Stimulated activated CD4-positive, alpha-beta T cell treated with anti-CD3 and anti-CD28 coated beads, Interleukin-1b, Interleukin-23, amount 100 ng/mL, for 1 hour (primary cell): ENCODE measurements at places on chromosomes 2 and 18.

- DNase-seq = no peak
Observed at GRCh38 chr2:129464036-129464435, 515.4 kb upstream of the RAB6C start.

GRCh38 chr2:173145454-173145853, 69.8 kb downstream of the MAP3K20 start:
- no peak for DNase-seq

DNA sequence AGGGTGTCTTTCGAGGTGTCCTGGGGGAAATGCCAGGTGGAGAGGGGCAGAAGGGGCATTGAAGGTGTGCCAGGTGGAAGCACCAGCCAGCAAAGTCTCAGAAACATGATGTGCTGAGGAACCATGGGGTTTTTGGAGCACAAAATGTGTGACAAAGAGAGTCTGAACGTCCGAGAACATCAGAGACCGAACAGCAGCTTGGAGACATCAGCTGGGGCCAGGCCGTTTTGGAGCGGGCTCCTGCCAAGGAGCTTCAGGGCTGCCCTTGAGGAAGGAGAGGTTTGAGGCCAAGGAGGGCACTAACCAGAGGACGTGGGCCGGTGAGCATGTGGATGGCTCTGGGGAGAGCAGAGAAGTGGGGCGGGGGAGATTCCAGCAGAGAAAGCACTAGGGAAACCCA, 5.3 kb upstream of the MBP start:
- no peak for DNase-seq

DNA sequence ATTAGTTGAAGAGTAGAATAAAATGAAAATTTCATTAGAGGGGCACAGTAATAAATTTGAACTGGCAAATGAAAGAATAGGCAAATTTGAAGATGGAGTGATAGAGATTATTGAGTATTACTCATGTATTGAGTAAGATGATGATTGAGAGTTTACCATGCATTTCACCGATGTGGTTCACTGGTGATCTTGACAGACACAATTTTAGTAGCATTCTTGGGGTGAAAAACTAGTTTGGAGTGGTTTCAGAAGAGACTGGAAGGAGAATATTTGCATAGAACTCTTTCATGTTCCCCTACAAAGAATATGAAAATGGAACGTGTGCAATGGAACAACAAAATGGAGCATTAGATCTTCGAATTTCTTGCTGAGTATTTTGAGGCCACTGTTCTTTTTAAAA, 121.4 kb downstream of the ASXL3 start:
- no peak for DNase-seq

DNA sequence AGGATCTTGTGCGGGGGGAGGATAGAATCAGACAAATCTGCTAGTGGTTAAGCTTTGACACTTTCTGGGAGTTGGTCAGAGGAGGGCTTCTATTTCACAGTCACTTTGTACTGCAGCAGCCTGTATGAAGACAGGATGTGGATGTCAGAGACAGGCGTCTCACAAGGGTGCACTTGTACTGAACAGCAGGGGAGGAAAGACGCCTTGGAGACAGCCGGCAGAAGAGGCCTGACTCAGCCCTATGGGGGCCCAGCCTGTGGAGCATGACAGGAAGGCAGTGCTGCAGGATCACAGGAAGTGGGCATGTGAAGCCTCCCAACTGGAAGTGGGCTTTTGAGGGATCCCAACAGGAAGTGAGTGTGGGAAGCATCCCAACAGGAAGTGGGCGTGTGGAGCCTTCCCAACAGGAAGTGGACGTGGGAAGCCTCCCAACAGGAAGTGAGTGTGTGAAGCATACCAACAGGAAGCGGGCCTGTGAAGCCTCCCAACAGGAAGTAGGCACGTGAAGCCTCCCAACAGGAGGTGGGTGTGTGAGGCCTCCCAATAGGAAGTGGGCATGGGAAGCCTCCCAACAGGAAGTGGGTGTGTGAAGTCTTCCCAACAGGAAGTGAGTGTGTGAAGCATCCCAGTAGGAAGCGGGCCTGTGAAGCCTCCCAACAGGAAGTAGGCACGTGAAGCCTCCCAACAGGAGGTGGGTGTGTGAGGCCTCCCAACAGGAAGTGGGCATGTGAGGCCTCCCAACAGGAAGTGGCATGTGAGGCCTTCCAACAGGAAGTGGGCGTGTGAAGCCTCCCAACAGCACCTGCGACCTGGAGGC, 212.3 kb downstream of the SNTG2 start:
- no peak for DNase-seq

- no peak for DNase-seq
Observed at GRCh38 chr2:224126003-224126402, 86.9 kb upstream of the SERPINE2 start.

DNA sequence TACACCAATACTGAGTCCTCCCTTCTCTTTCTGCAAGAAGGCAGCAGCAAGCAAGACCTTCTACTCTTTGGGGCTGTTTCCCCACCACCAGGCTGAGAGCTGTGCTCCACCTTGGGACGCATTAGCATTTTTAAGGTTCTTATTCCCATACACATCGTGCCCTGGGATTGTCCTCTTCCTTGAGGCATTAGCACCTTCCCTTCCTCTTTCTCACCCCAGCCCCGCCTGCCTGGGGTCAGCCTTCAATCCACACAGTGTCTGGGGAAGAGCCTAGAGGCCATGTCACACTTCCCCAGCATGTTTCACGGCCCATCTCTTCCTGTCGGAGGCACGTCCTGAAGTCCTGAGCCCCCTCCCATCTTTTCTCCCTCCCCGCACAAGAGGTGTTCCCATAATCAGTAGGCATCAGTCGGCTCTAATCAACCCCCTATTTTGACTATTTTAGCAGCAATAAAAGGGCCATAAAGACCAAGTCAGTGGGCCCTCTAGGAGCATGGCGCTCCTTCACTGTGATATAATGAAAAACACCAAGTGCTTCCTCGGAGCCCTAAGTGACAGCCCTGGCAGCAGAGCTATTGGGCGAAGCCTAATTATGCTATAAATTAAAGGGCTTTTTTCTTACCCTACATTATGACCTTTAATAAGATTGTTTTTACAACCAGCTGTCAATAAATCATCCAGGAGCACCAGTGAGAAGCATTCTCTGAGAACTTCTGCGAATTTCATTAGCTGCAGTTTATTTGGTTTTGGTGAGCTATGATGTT, 55.0 kb upstream of the PKDCC start:
- no peak for DNase-seq

- DNase-seq = no peak
Observed at GRCh38 chr18:8522756-8523155, 86.5 kb upstream of the RAB12 start.

DNA sequence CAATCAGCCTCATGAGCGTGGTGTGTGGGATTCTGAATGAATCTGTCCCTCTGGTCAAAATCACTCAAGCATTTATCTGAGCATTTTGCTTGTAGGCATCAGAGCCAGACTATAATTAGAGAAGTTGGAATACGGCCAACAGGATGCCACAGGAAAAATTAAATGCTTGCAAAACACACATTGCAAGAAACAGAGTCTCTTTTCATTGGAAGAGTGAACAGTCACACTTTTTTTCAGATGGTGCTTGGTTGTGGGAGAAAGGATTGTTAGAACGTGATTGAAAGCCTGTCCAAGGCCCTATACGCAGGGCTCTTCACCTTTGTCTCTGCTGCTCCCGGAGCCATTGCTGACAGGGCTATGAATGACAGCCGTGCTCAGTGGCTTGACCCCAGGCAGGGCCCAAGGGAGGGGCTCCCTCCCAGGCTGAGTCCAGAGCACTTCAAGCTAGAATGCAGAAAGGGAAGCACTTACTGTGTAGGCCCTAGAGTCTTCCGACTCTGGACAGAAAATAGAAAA, 59.8 kb downstream of the SNTG2 start:
- no peak for DNase-seq

DNA sequence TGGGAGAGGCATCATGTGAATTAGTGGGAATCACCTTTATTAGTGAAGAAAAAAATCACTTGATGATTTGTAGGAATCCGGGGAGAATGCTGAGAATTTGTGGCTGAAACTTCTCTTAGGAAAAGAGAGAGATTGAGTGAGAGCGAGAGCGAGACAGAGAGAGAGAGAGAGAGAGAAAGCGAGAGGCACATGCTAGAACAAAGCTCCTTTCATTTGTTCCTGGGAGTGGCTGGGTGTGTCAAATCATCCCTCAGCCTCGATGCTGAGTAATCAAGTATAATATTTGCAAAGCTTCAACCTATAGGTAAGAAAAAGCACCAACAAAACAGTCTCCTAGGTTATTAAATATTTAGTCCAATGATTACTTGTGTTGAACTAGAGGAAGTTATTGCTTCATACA, 4.4 kb upstream of the SERPINB5 start:
- DNase-seq = no peak

DNA sequence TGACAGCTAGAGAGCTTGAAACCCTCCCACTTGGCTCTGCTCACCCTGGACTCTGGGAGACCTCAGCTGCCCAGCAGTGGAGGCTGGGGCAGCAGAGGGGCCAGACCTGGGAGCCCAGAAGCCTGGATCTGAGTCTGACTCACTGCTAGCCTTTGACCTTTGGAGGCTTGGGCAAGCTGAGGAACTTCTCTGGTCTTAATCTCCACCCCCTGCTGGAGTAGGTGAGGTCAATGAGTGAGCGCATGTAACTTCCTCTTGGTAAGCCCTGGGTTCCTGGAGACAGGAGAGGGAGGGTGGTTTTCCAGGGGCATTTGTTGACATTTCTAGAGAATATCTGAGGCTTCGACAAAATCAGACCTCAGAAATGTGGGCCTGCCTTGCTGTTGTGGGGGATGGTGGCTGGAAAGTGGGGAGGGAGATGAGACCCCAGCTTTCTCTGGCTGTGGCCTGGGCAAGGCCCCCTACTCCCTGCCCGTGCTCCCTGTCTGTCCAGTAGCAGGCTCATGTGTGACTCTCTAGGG, 73.0 kb upstream of the YWHAQ start:
- DNase-seq = no peak

GRCh38 chr2:59734743-59735142, 818.7 kb downstream of the BCL11A start:
- DNase-seq = no peak

GRCh38 chr2:45205985-45206384, 196.7 kb upstream of the SIX2 start:
- DNase-seq = no peak

DNA sequence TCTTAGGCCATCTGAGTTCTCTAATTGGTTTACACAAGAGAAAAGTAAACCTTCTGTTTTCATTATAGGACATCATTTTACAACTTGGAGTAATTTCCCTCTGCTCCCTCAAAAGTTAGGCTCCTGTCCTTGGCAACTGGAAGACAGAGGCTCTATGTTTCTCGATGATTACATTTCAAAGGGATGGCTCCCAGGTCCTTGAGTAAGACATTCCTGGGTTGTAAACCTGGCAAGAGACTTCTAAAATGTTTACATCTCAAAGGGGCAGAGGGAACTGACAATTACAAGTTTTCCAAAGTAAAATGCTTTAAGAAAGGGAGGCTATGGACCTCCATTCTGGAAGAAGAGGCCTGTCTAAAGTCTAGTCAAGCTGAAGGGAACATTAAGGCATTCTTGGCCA, 268.3 kb upstream of the REG3G start:
- no peak for DNase-seq
